ENCODE measurements at places on chromosomes 1 and 21.

- no peak for DNase-seq
Measured at GRCh38 chr1:155981266-155982088, 3.1 kb upstream of the ARHGEF2 start.

DNA sequence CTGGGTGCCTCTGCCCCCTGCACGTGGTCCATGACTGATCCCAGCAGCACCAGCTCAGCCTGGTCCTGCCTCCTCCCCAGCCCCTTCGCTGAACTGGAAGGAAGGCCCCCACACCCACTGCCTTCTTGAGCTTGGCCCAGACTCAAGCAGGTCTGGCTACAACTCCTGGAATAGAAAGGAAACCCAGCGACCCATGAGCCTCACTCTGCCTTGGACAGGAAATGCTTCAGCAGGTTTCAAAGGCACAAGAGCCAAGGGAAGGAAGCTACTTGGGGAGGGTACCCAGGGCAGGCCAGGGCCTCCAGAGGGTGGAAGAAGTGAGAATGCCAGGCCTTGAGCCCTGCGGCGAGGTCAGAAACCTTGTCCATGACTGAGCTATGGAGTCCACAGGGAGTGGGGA lies 35.9 kb upstream of the RD3 start:
- no peak for DNase-seq

DNA sequence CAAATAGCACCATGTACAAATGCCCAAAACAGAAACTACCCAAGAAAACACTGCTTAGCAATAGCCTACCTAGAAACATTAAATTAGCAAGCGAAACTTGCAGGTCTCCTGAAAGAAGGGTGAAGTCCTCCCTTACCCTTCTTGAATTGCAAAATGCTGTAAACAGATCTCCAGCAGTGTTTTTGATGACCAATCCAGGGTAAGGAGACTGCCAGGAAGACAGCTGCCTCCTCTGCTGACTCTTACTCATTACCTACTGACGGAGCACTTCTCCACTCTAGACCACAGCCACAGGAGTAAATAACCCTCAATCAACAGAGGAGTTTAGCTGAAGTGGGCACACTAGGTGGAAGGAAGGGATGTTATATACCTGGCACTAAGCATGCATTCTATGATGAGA lies 32.2 kb upstream of the GADD45A start:
- no peak for DNase-seq

DNA sequence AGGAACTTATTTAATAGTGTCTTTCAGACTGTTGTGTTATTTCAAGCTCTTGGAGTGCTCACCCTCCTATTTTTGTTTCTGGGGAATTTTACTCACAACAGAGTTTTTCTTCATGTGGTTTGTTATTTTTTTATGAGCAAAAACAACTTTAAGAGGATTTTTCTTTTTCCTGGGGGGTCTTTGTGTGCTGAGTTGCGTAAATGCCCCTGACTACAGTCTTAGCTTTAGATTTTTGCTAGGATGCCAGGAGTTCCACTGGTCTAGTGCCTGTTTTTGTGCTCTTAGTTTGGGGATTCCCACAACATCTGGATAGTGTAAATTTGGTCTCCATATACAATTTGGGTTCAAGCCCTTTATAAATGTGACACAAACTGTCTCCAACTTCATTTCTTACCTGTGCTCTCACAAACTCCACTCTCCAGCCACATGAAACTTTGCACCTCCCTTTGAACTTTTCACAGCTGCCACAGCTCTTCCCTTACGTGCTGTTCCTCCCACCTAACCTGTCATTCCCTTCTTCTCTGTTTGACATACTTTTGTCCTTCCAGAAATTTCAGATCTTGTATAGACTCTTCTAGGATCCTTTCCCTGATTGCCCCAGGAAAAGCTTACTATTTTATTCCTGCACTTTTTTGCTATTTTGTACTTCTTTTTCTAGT lies 180.2 kb downstream of the CRB1 start:
- no peak for DNase-seq

DNA sequence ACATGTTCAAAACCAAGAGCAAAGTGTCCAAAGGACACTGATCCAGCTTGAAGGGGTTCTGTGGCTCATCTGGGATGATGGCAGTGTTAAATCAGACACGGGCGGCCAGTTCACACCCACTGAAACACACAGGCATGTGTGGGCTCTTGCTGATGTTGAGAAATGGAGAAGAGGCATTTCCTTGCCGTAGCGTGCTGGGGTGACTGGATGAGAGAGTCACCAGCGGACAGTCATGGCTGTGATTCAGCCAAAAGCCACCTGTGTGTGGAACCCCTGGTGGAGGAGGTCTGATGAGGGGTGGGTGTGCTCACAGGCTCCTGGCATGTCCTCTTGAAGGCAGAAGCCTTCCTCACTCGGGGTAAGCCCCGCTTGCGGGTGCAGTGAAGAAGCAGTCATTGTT lies 7.2 kb downstream of the C1orf35 start:
- DNase-seq, result no peak

- DNase-seq, result no peak
Measured at GRCh38 chr21:41472753-41473548, 35.0 kb downstream of the TMPRSS2 start.

DNA sequence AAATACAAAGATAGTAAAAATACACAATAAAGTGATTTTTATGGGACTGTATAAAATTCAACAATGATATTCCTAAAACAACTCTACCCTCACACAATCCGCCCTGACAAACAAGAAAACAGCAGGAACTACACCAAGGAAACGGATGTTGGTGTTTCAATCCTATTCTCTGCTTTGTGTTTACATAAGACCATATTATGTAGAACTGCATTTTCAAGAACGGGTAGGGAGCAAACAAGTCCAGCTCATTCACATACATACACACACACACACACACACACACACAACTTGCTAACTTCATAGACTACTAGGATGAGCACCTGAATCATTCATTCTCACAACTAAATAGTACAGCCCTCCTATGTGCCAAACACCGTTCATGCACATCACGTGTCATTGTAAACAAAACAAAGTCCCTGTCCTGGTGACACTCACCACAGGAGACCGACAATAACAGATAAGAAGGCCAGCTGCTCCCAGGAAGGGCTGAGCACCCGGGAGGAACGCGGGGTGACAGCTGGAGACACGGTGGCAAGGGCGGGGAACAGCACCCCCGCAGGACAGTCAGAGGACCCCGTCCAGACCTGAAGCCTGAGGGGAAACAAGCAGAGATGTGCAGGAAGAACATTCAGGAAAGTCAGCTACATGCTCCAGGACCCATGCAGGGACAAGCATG lies 43.0 kb downstream of the NPHP4 start:
- no peak for DNase-seq

GRCh38 chr1:206513312-206514111 lies 6.2 kb downstream of the RASSF5 start:
- DNase-seq, result no peak

DNA sequence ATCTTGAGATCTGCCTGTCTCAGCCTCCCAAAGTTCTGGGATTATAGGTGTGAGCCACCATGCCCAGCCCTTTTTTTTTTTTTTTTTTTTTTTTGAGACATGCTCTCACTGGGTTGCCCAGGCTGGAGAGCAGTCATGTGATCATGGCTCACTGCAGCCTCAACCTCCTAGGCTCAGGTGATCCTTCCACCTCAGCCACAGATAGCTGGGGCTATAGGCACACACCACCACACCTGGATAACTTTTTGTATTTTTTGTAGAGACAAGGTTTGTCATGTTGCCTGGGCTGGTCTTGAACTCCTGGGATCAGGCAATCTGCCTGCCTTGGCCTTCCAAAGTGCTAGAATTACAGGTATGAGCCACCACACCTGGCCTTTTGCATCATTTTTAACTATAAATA lies 17.7 kb upstream of the PRRC2C start:
- no peak for DNase-seq

DNA sequence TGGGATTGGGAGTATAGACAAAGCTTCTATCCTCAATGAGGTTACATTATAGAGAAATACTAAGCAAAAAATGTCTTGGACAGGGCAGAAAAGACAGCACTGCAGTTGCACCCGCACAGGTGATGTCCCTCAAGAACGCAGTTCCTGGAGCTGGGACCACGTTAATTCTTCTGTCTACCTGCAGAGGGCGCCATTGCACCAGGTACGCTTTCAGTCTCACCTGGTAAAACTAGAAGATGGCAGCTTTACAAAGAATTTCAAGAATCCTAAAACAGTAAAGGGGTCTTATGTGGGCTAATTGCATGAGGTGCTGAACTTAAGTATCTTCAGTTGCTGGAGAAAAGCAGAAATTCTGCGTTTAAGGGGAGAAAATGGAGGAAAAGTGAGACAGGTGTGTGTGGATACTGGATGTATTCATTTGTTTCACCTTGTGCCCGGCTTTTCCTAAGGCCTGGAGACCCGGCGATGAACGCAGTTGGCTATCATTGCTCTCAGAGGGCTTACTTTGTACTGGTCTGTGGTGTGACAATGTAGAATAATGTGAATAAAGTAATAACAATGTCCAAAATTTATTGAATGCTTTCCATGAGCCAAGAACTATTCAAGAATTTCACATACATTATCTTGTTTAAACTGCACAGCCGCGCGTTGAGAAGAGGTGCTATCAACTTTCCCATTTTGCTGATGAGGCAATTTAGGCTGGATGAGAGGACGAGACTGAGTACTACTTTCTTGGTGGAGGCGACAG lies 276.3 kb upstream of the GREM2 start:
- no peak for DNase-seq

GRCh38 chr1:191016765-191017164 lies 539.1 kb upstream of the BRINP3 start:
- DNase-seq, result no peak

GRCh38 chr1:193416226-193417024 lies 230.0 kb upstream of the B3GALT2 start:
- DNase-seq, result no peak

DNA sequence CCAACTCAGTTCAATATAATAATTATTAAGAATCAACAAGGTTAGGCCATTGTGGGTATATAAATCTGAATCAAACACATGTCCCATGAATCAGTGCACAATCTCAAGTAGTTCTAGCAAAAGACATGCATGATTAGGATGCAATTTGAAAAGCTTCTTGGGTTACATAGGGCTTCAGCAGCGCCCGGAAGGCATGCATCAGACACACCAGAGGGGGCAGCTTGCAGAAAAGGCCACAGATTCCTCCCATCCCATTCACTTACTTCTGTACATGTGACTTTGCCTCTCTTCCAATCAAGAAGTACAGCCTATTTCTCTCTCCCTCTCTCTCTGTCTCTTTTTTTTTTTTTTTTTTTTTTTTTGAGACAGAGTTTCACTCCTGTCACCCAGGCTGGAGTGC lies 91.8 kb downstream of the KCNN3 start:
- no peak for DNase-seq

DNA sequence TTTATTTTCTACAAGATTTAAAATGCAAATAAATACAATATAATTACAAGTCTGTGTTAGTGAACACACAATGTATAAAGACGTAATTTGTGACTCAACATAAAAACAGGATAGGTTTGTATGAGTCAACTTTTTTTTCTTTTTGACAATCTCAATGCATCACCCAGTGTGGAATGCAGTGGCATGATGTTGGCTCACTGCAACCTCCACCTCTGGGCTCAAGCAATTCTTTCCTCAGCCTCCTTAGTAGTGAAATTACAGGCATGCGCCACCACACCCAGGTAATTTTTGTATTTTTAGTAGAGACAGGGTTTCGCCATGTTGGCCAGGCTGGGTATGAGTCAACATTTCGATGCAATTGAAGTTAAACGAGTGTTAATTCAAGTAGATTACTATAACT lies 5.9 kb upstream of the SPRR2E start:
- no peak for DNase-seq

GRCh38 chr1:24992124-24992760 lies 62.2 kb upstream of the RUNX3 start:
- DNase-seq, result no peak

DNA sequence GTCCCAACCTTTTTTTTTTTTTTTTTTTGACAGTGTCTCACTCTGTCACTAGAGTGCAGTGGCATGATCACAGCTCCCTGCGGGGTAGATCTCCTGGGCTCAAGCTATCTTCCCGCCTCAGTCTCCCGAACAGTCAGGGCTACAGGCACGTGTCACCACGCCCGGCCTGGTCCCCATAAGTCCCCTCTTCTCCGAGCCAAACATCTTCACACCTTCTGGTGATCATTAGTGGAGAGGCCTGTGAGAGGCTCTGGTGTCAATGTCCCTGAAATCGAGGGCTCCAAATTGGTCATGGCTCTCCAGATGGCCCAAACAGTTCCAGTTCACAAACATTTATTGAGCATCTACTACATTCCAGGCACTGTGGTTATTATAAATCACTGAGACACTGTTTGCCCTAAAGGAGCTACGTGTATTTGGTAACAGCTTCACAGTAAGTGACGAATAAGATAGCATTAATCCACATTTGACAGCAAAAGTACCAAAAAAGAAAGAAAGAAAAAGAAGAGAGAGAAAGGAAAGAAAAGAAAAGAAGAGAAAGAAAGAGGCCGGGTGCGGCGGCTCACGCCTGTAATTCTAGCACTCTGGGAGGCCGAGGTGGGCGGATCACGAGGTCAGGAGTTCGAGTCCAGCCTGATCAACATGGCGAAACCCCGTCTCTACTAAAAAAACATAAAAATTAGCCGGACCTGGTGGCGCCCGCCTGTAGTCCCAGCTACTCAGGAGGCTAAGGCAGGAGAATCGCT lies 867 bp upstream of the TIMM17A start:
- no peak for DNase-seq

DNA sequence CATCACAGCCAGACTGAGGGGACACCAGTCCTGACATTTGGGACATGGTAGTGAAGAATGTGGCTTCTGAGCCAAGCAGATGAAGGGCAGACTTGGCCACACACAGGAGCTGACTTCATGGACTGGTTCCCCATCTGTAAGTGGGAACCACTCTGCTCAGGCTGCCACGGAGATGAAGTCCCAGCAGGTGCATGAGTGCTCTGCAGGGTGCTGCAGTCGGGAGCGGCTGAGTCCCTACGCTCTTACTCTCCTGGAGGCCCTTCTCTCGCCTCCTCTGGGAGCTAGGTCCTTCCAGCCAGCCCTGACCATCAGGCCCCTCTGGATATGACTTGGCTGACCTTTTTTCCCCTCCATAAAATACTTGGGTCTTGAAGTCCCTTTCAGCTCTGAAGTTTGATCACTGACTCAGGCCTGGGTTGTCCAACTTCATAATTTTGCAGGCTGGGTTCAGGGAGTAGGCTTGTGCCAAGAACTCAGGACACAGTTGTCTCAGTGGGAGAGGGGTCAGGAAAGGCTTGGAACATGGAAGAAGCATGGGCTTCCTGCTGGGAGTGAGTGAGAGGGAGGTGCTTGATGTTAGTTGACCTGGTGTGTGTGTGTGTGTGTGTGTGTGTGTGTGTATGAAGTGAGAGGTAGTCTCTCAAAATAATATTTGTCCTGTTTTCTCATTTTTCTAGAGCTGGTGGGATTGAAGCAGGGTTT lies 21.0 kb upstream of the EPS8L3 start:
- no peak for DNase-seq

- no peak for DNase-seq
Measured at GRCh38 chr1:228154670-228155571, 5.2 kb downstream of the GJC2 start.

GRCh38 chr1:36109041-36109679 lies 15.9 kb downstream of the COL8A2 start:
- DNase-seq, result no peak

Data from cortex of kidney (tissue), 1 donor.